Activated T-helper 1 cell treated with anti-CD3 and anti-CD28 coated beads, Interleukin-2, amount 50 U/mL, for 16 hours (primary cell): ENCODE measurements at places on chromosomes 12 and 14.

DNA sequence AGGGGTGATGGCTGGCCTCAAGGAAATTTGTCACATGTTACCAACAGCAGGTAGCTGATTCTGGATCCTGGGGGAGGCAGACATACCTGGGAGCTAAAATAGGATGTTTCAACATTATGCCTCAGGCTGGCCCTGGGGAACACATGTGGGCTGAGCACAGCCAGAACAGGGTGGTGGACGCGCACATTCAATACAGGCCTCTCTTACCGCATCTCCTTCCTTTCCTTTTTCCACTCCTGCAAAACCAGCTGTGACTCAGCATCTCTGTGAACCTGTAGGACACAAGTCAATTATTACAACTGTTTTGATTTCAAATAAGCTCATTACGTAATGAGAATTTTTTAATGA is 61.0 kb downstream of the NT5DC3 start:
- DNase-seq, result no peak

DNA sequence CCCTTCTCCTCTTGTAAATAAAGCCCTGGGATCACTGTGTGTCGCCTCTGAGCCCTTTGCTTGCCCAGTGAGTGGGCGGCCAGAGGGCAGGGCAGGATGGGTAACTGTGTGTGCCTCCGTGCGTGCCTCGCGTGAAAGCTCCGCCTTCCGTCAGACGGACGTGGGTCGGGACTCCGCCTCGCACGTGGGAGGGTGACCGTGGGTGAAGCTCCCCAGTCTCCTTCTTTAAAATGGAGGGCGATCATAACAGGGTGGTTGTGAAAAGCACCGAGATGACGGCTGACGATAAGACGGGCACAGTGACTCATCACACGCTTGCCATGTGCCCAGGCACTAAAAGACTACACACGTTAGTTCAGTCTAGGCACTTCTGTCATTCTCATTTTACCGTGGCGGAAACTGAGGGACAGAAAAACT is 9.2 kb downstream of the PHB2 start:
- peak; percentile 89 for DNase-seq

DNA sequence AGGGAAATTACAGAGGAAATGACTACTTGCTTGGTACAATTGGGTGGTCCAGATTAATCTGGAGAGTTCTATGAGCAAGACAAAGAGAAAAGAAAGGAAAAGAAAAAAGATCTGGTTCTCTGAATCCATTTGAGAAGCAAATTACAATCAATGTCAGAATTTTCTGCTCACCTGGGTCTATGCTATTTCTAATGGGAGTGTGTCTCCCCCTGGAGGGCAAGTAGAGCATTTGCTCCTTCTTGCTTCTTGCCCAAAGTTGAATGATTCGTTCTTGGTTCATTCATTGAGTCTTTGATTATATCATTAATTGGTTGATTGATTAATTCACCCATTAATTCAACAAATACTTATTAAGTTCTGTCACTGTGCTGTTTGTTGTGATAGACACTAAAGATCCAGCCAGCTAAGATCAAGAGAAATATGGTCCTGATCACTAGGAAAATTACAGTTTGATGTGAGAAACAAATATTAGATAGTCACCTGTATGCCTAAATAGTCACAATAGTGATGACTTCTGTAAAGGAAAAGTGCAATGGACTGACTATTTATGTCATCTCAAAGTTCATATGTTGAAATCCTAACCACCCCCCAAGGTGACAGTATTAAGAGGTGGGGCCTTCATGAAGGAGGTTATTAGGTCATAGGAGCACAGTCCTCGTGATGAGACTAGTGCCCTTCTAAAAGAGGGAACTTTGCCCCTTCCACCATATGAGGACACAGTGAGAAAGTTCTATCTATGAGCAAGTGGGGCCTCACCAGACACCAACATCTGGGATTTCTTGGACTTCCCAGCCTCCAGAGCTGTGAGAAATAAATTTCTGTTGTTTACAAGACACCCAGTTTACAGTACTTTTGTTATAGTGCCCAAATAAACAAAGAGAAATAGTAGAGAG is 8.0 kb upstream of the ASB8 start:
- DNase-seq, result no peak

GRCh38 chr12:130016986-130017385 is 113.2 kb upstream of the TMEM132D start:
- DNase-seq, result no peak

- DNase-seq, result no peak
These were observed 44.0 kb upstream of the OAS1 start for GRCh38 chr12:112862636-112863290.

DNA sequence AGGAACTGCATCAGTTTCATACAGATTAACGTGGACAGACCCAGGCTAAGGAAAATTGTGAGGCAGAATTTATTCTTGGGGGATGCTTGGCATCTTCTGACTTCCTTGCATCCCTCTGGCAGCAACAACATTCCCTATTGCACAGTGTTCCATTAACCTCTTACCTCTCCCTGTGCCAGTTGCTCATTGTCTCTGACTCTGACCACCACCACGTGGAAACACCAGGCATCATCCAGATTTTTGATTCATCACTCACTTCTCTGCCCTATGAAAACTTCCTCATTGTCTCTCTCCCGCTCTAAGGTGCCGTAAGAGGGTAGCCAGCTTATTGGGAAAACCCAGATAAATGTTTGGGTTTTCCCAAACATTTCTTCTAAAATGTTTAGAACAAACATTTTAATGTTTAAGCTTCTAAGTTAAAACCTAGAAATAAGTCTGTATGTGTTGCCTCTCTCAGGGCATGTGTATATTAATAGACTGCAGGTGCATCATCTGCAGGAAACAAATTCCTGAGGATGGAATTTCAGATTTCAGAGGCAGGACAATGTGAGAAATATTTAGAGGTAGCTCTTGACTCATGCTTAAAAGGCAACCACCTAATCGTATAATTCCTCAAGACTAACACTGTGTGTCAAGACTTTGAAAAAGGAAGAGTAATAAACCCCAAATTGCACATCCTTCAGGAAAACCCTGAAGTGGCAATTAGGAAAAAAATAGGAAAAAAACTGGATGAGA is 64.5 kb upstream of the SLC35F4 start:
- no peak for DNase-seq

GRCh38 chr12:43099691-43100163 is 452.3 kb downstream of the ADAMTS20 start:
- DNase-seq, result no peak
